ENCODE measurements at places on chromosomes 6 and 20. TPM values are rescaled to one million over a fixed set of nuclear protein-coding genes. Genes with fewer than 3 reads are reported as not detected.

DNA sequence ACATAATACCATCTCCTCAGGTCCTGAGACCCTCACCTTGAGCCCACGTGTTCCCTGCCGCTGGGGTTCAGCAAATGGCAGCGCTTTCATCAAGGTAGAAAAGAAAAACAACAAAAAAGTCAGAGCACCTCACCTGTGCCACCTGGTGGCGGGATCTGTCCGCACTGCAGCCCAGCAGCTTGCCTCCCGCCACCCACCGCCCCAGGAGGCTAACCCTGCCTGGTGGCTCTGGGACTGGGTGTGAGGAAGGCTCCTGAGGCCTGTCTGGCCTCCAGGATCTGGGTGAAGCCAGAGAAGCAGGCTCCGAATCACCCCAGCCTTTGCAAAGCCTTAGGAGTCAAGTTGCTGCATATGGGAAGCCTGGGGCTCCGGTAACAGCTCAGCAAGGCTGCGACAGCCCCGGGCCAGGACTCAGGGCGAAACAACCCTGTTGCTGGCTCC lies 270.8 kb downstream of the BMP7 start:
- no peak overlapping the region for H3K27ac ChIP-seq
- H3K4me3 ChIP-seq = no peak overlapping the region
- H3K27me3 ChIP-seq = peaks cover under 1% of the 10 kb centered on the region
- no peaks in the 10 kb centered on the region for H3K4me1 ChIP-seq
- H3K36me3 ChIP-seq = no peaks in the 10 kb centered on the region

- H3K27me3 ChIP-seq = no peaks in the 10 kb centered on the region
- no peak overlapping the region for H3K4me3 ChIP-seq
- H3K36me3 ChIP-seq = no peaks in the 10 kb centered on the region
- no peak overlapping the region for H3K27ac ChIP-seq
Observed at GRCh38 chr6:36738108-36738507, 40.5 kb downstream of the RAB44 start.

GRCh38 chr6:26328265-26328844 lies 36.6 kb upstream of the BTN3A2 start:
- H3K36me3 ChIP-seq = no peaks in the 10 kb centered on the region
- no peak overlapping the region for H3K27ac ChIP-seq
- peaks cover 17% of the 10 kb centered on the region for H3K4me1 ChIP-seq
- H3K27me3 ChIP-seq = no peaks in the 10 kb centered on the region
- peak overlapping the region; percentile 59 for H3K4me3 ChIP-seq
- no peak for DNase-seq

GRCh38 chr6:138196122-138196738 lies 22.1 kb downstream of the PBOV1 start:
- DNase-seq = no peak
- no peak overlapping the region for H3K27ac ChIP-seq
- no peaks in the 10 kb centered on the region for H3K36me3 ChIP-seq
- no peaks in the 10 kb centered on the region for H3K27me3 ChIP-seq

DNA sequence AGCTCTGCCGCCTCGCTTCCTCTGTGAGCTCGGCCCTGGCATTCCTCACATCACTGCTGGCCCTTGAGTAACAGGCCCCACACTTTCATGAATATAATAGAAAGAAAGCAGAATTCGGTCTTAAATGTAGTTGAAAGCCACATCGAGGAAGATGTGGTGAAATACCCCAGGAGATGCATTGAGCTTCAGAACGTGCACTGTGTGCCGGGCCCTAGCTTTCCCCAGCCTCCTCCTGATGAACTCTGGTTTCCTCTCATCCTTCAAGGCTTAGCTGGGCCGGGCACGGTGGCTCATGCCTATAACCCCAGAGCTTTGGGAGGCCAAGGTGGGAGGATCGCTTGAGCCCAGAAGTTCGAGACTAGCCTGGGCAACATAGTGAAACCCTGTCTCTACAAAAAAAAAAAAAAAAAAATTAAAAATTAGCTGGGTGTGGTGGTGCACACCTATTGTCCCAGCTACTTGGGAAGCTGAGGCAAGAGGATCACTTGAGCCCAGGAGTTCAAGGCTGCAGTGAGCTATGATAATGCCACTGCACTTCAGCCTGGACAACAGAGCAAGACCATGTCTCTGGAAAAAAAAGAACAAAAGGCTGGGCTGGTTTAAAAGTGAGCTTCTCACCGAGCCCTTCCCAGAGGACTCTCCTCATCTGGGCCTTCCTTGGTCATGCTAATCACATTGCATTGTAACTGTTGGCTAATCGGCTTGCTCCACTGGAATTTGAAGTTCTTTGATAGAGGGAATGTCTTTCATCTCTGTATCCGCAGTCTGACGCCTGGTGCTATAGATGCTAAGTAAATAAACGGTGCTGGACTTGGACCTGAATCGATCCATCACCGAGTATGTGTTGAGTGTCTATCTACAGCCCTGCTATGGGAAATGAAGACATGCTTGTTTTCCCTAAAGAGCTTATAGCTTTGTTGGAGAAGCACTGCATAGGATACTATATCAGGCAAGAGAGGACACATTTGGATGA lies 43.8 kb upstream of the FOXQ1 start:
- no peak overlapping the region for H3K27ac ChIP-seq
- DNase-seq = no peak
- H3K27me3 ChIP-seq = no peaks in the 10 kb centered on the region
- no peaks in the 10 kb centered on the region for H3K36me3 ChIP-seq
- H3K4me3 ChIP-seq = no peak overlapping the region

- H3K27ac ChIP-seq = peak overlapping the region; percentile 70
- peaks cover 36% of the 10 kb centered on the region for H3K4me1 ChIP-seq
- H3K4me3 ChIP-seq = no peak overlapping the region
- no peaks in the 10 kb centered on the region for H3K27me3 ChIP-seq
Observed at GRCh38 chr6:83182114-83182513, 11.0 kb downstream of the PGM3 start.

GRCh38 chr6:3323148-3323547 lies 64.4 kb downstream of the PSMG4 start:
- no peak for DNase-seq
- H3K27ac ChIP-seq = no peak overlapping the region
- no peaks in the 10 kb centered on the region for H3K27me3 ChIP-seq
- no peak overlapping the region for H3K4me3 ChIP-seq

DNA sequence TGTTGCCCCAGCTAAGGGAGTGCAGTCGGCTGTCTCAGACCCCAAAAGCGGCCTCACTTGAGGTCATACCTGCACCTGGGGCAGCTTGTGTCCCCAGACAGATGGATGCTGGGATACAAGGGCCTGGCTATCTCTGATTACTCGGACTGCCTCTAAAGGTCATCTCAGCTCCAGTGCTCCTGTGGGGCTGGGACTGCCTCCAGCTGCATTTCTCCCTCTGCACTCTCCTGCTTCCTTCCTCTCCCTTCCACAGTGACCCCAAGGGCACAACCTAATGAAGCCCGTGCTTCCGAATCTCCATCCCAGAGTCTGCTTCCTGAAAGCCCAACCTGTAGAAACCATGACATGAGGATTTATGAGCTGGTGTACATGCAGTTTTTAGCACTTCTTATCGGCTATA lies 22.8 kb upstream of the OCSTAMP start:
- no peak overlapping the region for H3K27ac ChIP-seq
- H3K4me3 ChIP-seq = no peak overlapping the region
- peaks cover 5% of the 10 kb centered on the region for H3K4me1 ChIP-seq
- H3K27me3 ChIP-seq = no peaks in the 10 kb centered on the region
- H3K36me3 ChIP-seq = no peaks in the 10 kb centered on the region

GRCh38 chr6:99446076-99446475 lies 21.0 kb upstream of the PNISR start:
- no peaks in the 10 kb centered on the region for H3K4me1 ChIP-seq
- no peak overlapping the region for H3K4me3 ChIP-seq
- no peak overlapping the region for H3K27ac ChIP-seq
- H3K27me3 ChIP-seq = no peaks in the 10 kb centered on the region
- H3K36me3 ChIP-seq = peaks cover 3% of the 10 kb centered on the region
- DNase-seq = no peak

DNA sequence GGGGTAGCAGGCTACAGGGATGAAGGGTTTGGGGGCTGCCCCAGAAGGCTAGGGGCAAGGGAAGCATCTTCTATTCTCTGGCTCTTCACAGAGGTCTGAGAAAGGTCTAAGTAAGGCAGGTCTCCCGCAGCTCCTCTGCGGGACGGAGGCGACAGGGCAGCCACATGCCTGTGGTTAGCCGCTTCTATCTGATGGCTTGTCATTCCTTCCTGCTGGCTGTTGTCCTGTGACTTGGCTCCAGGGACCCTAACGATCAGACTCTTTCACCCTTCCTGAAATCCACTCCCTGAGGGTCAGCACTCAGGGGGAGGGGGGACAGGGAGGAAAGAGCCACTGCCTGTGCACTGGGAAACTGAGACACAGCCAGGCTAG lies 673 bp downstream of the CST7 start:
- no peaks in the 10 kb centered on the region for H3K36me3 ChIP-seq
- H3K4me1 ChIP-seq = no peaks in the 10 kb centered on the region
- H3K27me3 ChIP-seq = no peaks in the 10 kb centered on the region
- H3K27ac ChIP-seq = no peak overlapping the region
- H3K4me3 ChIP-seq = no peak overlapping the region

GRCh38 chr6:90304308-90304707 lies 7.7 kb upstream of the BACH2 start:
- no peaks in the 10 kb centered on the region for H3K4me1 ChIP-seq
- no peak overlapping the region for H3K4me3 ChIP-seq
- H3K27me3 ChIP-seq = peaks cover 87% of the 10 kb centered on the region
- no peak for DNase-seq

- no peak for DNase-seq
- H3K27me3 ChIP-seq = peaks cover 26% of the 10 kb centered on the region
- no peaks in the 10 kb centered on the region for H3K4me1 ChIP-seq
- H3K4me3 ChIP-seq = no peak overlapping the region
- no peak overlapping the region for H3K27ac ChIP-seq
Observed at GRCh38 chr6:14095437-14095836, 22.1 kb upstream of the CD83 start.

- H3K36me3 ChIP-seq = no peaks in the 10 kb centered on the region
- H3K4me3 ChIP-seq = no peak overlapping the region
- no peaks in the 10 kb centered on the region for H3K27me3 ChIP-seq
- no peak overlapping the region for H3K27ac ChIP-seq
- no peak for DNase-seq
Observed at GRCh38 chr6:107144014-107144413, 28.7 kb upstream of the BEND3 start.

- no peak for DNase-seq
- H3K36me3 ChIP-seq = no peaks in the 10 kb centered on the region
- H3K4me1 ChIP-seq = no peaks in the 10 kb centered on the region
- H3K27ac ChIP-seq = no peak overlapping the region
- H3K4me3 ChIP-seq = no peak overlapping the region
Observed at GRCh38 chr6:140711019-140711613, 1336.7 kb upstream of the CITED2 start.

GRCh38 chr6:70113171-70113570 lies 189.7 kb downstream of the COL9A1 start:
- no peak overlapping the region for H3K27ac ChIP-seq
- no peaks in the 10 kb centered on the region for H3K36me3 ChIP-seq
- H3K27me3 ChIP-seq = no peaks in the 10 kb centered on the region
- DNase-seq = no peak
- H3K4me1 ChIP-seq = peaks cover 12% of the 10 kb centered on the region

DNA sequence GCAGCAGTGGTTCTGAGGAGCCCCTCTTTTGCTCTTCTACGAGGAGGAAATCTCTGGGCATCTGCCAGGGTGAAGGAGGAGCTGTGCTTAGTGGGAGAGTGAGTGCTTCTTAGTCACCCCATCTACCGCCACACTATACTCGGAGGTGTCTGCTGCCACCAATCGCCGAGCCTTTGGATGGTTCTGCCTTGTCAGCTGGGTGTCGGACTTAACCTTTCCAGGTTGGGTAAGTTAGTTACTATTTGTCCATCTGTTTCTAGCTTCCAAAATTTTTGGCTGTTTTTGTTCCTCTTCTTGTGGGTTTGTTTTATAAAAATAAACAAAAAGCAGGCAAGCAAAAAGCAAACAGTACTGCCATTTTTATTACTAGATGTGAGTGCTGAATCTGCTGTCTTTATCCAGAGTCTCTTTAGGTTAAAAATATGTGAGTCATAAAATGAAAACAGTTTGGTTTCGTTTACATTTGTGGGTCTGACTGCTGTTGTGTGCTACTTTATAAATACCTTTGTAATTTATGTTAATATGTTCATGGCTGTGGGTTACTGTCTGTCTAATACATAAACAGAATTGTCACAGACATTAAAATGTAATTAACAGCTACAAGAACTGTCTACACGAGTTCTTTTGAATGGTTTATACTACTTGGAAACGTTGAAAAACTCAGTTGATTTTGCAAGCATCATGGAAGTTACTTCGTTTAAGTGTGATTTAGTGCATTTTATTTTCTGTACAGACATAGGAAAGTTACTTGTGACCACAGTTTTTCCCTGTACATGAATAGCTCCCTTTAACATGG lies 89.2 kb downstream of the ARID1B start:
- DNase-seq = no peak
- no peak overlapping the region for H3K4me3 ChIP-seq
- H3K27me3 ChIP-seq = no peaks in the 10 kb centered on the region
- H3K36me3 ChIP-seq = no peaks in the 10 kb centered on the region

- no peaks in the 10 kb centered on the region for H3K4me1 ChIP-seq
- peaks cover 42% of the 10 kb centered on the region for H3K27me3 ChIP-seq
- no peak for DNase-seq
- H3K36me3 ChIP-seq = no peaks in the 10 kb centered on the region
Observed at GRCh38 chr6:50837589-50838445, 19.1 kb downstream of the TFAP2B start.

- H3K4me1 ChIP-seq = peaks cover 49% of the 10 kb centered on the region
- H3K27ac ChIP-seq = no peak overlapping the region
- H3K4me3 ChIP-seq = no peak overlapping the region
Observed at GRCh38 chr6:142934599-142934998, 10.4 kb downstream of the HIVEP2 start.

DNA sequence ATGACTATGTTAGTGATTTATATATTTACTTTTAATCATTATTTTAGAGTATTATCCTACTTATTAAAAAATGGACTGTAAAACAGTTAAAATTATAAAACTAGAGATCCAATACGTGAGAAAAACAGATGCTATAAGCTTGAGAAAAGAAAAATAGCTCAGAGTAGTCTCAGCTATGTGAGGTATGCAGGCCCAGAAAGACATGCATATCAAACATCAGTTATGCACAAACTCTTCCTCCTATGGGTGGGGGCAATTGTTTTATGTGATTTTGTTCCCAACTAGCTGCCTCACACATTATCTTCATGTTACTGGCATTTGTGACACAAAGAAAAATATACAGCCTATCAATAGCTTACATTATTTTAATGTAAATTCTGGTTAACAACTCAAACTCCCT lies 28.8 kb downstream of the RARS2 start:
- DNase-seq = no peak
- no peak overlapping the region for H3K4me3 ChIP-seq
- H3K36me3 ChIP-seq = peaks cover 61% of the 10 kb centered on the region
- no peak overlapping the region for H3K27ac ChIP-seq
- no peaks in the 10 kb centered on the region for H3K27me3 ChIP-seq
- no peaks in the 10 kb centered on the region for H3K4me1 ChIP-seq

DNA sequence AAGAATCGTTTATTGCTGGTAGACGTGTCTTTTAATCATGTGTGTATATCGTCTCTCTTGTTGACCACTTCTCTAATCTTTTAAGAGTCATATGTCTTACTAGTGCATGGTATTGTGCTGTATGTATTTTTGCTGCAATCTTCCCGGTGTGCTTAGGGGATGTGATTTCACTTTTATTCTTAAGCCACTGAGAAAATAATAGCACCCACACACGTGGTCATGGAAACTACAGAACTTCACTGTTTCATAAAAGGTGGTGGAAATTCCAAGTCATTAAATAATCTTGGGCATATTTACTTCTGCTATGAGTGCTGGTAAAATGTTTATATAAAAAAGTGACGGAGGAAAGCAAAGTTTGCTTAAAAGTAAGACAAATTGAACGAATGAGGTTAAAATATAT lies 3.0 kb upstream of the CDYL start:
- DNase-seq = no peak
- H3K4me1 ChIP-seq = peaks cover 6% of the 10 kb centered on the region
- H3K36me3 ChIP-seq = no peaks in the 10 kb centered on the region

The SLC13A3 gene
- 0.89 TPM for total RNA-seq

The KCNK15 gene
- total RNA-seq = 11.1 TPM

The CLVS2 gene
- total RNA-seq = not detected

The FAM217A gene
- total RNA-seq = not detected

The AIG1 gene
- total RNA-seq = 33.1 TPM

The KHDC1 gene
- 0.13 TPM for total RNA-seq
